ENCODE measurements at places on chromosomes 4 and X.
A peak's percentile ranks its signal among the peaks of the same experiment; 100 is the strongest.

- H3K4me1 ChIP-seq, result peaks cover 6% of the 10 kb centered on the region
- H3K36me3 ChIP-seq, result no peaks in the 10 kb centered on the region
- no peaks in the 10 kb centered on the region for H3K27me3 ChIP-seq
- no peak for DNase-seq
- no peak overlapping the region for H3K4me3 ChIP-seq
These were observed 60.3 kb downstream of the USP11 start for GRCh38 chrX:47293106-47293505.

DNA sequence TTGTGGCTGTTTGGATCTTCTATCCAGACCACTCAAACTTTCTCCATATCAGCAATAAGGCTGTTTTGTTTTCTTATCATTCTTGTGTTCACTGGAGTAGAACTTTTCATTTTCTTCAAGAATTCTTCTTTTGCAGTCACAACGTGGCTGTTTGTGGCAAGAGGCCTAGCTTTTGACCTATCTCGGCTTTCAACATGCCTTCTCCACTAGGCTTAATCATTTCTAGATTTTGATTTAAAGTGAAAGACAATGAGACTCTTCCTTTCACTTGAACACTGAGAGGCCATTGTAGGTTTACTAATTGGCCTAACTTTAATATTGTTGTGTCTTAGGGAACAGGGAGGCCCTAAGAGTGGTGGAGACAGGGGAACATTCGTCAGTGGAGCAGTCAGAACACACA lies 19.1 kb downstream of the FGF2 start:
- H3K4me1 ChIP-seq, result peaks cover 2% of the 10 kb centered on the region
- H3K27me3 ChIP-seq, result no peaks in the 10 kb centered on the region
- H3K36me3 ChIP-seq, result no peaks in the 10 kb centered on the region
- DNase-seq, result no peak

- no peaks in the 10 kb centered on the region for H3K4me1 ChIP-seq
- H3K4me3 ChIP-seq, result no peak overlapping the region
- H3K27me3 ChIP-seq, result no peaks in the 10 kb centered on the region
- H3K27ac ChIP-seq, result no peak overlapping the region
- no peak for DNase-seq
These were observed 288.6 kb upstream of the NR3C2 start for GRCh38 chr4:148730766-148731165.

DNA sequence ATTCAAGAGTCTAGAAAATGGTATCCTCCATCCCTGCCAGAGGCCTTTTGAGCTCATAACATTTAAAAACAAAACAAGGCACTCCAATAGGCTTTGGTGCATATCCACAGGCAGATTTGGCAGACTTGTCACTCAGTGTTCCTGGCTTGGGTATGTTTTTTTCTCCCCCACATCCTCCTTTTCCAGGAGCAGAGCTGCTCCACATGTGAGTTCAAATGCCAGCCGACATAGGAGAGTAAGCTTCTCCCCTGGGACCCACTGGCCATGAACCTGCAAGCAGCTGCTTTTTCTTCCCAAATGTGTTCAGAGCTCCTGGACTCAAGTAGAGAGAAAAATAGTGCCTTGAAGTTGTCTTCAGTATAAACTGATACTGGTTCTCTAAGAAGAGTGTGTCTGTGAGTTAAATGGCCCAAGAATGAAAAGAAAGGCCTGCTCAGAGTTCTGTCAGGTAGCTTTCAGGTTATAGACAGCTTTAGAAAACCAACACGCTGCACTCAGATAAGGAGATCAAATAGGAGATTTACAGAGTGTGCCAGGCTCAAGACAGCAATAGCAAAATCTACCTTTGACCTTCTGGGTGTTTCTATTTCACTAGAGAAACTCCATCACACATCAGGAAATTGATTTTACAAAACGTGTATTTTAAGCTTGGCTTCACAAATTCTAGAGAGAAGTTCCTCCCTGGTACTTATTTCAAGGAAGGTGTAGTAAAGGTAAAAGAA lies 162.5 kb upstream of the GALNT7 start:
- no peaks in the 10 kb centered on the region for H3K4me1 ChIP-seq
- H3K27me3 ChIP-seq, result no peaks in the 10 kb centered on the region
- H3K36me3 ChIP-seq, result no peaks in the 10 kb centered on the region
- DNase-seq, result no peak
- H3K27ac ChIP-seq, result no peak overlapping the region
- H3K4me3 ChIP-seq, result no peak overlapping the region

DNA sequence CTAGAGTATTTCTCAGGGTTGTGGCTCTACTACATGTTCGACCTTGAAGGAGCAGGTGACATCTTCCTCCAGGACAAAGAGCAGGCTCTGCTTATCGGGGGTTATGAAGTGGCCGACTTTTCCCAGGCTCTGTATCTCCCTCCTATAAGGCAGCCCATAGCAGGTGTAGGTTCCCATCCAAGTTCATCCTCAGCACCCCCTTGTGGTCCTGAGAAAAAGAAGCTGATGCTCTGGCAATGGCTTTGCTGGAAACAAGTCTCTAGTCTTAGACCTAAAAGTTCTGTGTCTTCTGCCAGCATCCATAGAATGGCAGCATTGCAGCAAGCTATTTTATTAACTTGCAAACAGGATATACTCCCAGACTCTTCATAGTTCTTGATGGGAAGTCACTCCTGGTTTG lies 836.6 kb upstream of the PRKX start:
- no peaks in the 10 kb centered on the region for H3K36me3 ChIP-seq
- no peaks in the 10 kb centered on the region for H3K27me3 ChIP-seq
- no peak overlapping the region for H3K4me3 ChIP-seq
- no peak overlapping the region for H3K27ac ChIP-seq

DNA sequence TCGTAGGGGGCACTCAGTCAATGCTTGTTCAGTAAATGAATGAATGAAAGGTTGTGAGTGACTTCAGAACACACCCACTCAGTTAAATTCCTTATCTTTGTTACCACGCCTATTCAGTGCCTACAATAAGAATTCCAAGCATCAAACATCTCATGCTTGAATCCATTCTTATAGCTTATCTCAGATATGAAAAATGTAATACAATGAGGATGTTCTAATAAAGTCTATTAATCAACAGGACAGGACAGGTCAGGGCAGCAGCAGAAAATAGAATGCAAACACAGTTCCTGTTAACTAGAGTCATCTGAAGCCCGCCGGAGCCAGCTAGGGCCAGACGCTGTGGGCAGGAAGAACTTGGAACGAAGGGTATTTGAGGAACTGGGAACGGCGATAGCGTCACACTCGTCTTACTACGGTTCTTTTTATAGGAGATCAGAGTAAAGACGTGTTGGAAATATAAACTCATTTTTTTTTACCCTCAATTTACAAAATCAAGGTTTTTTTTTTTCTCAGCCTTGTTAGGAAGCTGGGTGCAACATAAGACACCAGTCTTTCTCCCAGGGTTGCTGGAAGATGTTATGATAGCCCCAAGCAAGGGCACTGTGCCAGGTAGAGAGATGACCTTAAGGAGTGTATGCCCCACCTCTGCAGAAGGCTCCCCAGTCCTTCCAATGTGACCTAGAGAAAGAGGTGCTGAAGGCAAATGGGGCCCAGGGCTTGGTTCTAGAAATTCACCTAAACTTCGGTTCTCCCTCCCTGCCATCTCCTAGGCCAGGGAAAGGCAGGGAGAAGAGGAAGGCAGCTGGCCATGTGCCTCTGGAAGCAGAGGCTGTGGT lies 48.3 kb downstream of the SEL1L3 start:
- H3K36me3 ChIP-seq, result peaks cover 2% of the 10 kb centered on the region
- H3K27ac ChIP-seq, result no peak overlapping the region
- peaks cover 6% of the 10 kb centered on the region for H3K4me1 ChIP-seq
- H3K4me3 ChIP-seq, result no peak overlapping the region
- DNase-seq, result peak; percentile 90
- no peaks in the 10 kb centered on the region for H3K27me3 ChIP-seq

- no peak for DNase-seq
- H3K27ac ChIP-seq, result no peak overlapping the region
- no peaks in the 10 kb centered on the region for H3K4me1 ChIP-seq
- H3K4me3 ChIP-seq, result no peak overlapping the region
These were observed 106.5 kb upstream of the PAK3 start for GRCh38 chrX:110989447-110989846.

- H3K27me3 ChIP-seq, result no peaks in the 10 kb centered on the region
- DNase-seq, result no peak
- H3K4me3 ChIP-seq, result no peak overlapping the region
- H3K27ac ChIP-seq, result no peak overlapping the region
- H3K36me3 ChIP-seq, result no peaks in the 10 kb centered on the region
These were observed 429.3 kb downstream of the INPP4B start for GRCh38 chr4:142416711-142417275.

DNA sequence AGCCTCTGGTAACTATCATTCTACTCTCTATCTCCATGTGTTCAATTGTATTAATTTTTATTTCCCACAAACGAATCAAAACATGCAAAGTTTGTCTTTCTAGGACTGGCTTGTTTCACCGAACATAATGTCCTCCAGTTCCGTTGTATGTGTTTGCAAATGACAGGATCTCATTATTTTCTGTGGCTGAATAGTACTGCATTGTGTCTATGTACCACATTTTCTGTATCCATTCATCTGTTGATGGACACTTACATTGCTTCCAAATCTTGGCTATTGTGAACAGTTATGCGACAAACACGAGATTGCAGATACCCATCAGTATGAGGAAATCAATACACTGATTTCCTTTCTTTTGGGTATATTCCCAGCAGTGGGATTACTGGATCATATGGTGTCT lies 8.4 kb upstream of the LDOC1 start:
- no peak overlapping the region for H3K4me3 ChIP-seq
- no peaks in the 10 kb centered on the region for H3K27me3 ChIP-seq
- no peaks in the 10 kb centered on the region for H3K4me1 ChIP-seq
- DNase-seq, result no peak
- H3K27ac ChIP-seq, result no peak overlapping the region

DNA sequence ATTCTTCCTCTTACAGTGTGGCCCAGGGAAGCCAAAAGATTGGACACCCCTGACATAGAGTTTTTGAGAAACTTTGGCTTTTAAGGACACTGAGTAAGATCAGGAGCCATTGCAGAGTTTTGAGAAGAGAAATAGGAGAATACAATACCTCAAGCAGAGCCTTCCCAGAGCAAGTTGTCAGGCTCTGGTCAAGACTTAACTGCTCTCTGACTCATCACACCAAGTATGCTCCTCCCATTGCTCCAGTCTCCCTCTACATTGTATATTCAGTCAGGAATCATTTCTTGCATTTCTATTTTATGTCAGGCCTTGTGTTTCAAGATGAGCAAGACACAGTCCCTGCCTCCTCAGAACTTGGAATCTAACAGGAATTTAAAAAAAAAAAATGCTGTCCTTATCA lies 176.4 kb upstream of the FMR1 start:
- no peaks in the 10 kb centered on the region for H3K27me3 ChIP-seq
- peak overlapping the region; percentile 34 for H3K27ac ChIP-seq

GRCh38 chrX:40065296-40066046 lies 32.3 kb downstream of the BCOR start:
- H3K4me1 ChIP-seq, result peaks cover 2% of the 10 kb centered on the region
- DNase-seq, result no peak
- H3K4me3 ChIP-seq, result no peak overlapping the region
- peaks cover 40% of the 10 kb centered on the region for H3K36me3 ChIP-seq
- no peak overlapping the region for H3K27ac ChIP-seq

GRCh38 chr4:185421366-185422124 lies 4.2 kb downstream of the UFSP2 start:
- H3K4me1 ChIP-seq, result no peaks in the 10 kb centered on the region
- no peaks in the 10 kb centered on the region for H3K27me3 ChIP-seq
- DNase-seq, result no peak
- no peak overlapping the region for H3K4me3 ChIP-seq
- peaks cover 2% of the 10 kb centered on the region for H3K36me3 ChIP-seq
- no peak overlapping the region for H3K27ac ChIP-seq

DNA sequence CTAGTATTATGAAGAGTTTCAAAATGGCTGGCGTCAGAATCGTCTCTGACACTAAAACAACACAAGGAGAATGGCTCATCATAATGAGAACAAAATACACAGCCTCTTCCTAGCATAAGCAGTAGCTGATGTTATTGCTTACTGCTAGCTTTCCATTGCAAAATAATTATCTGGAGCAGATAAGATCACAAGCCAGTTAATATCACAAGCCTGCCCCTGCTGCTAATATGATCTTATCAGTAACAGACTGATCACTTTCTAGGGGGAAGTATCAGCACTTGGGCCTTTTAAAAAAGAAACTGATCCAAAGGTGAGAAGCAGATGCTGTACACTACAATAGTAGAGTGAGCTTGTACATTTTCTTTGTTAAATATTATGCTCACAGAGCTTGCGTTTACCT lies 554.8 kb upstream of the PABPC4L start:
- H3K36me3 ChIP-seq, result no peaks in the 10 kb centered on the region
- H3K27me3 ChIP-seq, result no peaks in the 10 kb centered on the region
- H3K4me3 ChIP-seq, result no peak overlapping the region
- no peaks in the 10 kb centered on the region for H3K4me1 ChIP-seq
- DNase-seq, result no peak

DNA sequence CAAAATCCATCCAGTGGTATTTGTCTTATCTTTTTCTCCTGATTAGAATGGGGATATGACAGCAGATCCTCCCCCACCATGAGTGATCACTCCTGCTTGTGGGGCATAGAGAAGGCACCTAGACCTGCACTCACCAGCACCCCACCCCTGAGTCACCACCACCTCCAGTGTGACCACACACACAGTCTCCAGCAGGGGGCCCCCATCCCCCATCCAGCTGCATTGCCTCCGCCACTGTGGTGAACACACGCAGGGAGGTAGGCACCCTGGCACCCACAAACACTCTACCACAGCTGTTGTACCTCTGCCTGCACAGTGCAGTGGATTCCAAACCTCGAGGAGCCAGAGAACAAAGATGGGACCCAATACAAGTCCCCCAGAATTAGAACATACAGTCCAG lies 9.0 kb upstream of the MAGEA8 start:
- no peaks in the 10 kb centered on the region for H3K27me3 ChIP-seq
- H3K4me3 ChIP-seq, result no peak overlapping the region
- peak; percentile 5 for DNase-seq
- H3K36me3 ChIP-seq, result no peaks in the 10 kb centered on the region
- H3K4me1 ChIP-seq, result no peaks in the 10 kb centered on the region
- no peak overlapping the region for H3K27ac ChIP-seq

GRCh38 chr4:176671532-176671931 lies 121.2 kb downstream of the VEGFC start:
- H3K27me3 ChIP-seq, result no peaks in the 10 kb centered on the region
- DNase-seq, result peak; percentile 0
- H3K4me1 ChIP-seq, result no peaks in the 10 kb centered on the region
- H3K4me3 ChIP-seq, result no peak overlapping the region
- no peak overlapping the region for H3K27ac ChIP-seq

- peak overlapping the region; percentile 69 for H3K27ac ChIP-seq
- no peak for DNase-seq
- H3K4me1 ChIP-seq, result peaks cover 11% of the 10 kb centered on the region
- no peaks in the 10 kb centered on the region for H3K36me3 ChIP-seq
- peak overlapping the region; percentile 30 for H3K4me3 ChIP-seq
- no peaks in the 10 kb centered on the region for H3K27me3 ChIP-seq
These were observed 65.0 kb upstream of the MAGEB2 start for GRCh38 chrX:30150196-30150895.

DNA sequence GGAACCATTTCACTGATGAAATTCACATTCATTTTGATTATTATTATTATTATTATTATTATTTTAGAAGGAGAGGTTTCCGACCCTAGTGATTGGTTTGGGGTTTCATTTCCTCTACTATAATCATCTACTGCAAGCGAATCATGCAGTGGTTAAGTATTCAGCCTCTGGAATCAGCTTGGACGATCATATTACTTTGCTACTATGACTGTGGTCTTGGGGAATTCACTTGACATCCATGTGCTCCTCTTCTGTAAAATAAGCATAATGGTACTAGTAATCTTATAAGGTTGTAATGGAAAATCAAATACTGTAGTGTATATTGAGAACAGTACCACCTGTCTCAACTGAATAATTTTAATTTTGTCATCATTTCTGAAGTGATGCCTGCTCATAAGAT lies 132.1 kb upstream of the SLC4A4 start:
- H3K27me3 ChIP-seq, result no peaks in the 10 kb centered on the region
- no peaks in the 10 kb centered on the region for H3K4me1 ChIP-seq
- H3K36me3 ChIP-seq, result no peaks in the 10 kb centered on the region
- no peak overlapping the region for H3K4me3 ChIP-seq
